Gastroesophageal sphincter (tissue), 4 donors: ENCODE measurements at places on chromosomes 11 and 22.

GRCh38 chr11:4763096-4763495 lies 6.6 kb downstream of the OR51F1 start:
- no peaks in the 10 kb centered on the region for H3K4me1 ChIP-seq
- no peak overlapping the region for H3K27ac ChIP-seq
- no peak for ATAC-seq
- H3K4me3 ChIP-seq = no peak overlapping the region
- H3K27me3 ChIP-seq = no peaks in the 10 kb centered on the region

GRCh38 chr11:128862908-128863660 lies 4.0 kb downstream of the KCNJ1 start:
- no peaks in the 10 kb centered on the region for H3K27me3 ChIP-seq
- H3K4me3 ChIP-seq = no peak overlapping the region
- no peaks in the 10 kb centered on the region for H3K36me3 ChIP-seq
- no peak for ATAC-seq

DNA sequence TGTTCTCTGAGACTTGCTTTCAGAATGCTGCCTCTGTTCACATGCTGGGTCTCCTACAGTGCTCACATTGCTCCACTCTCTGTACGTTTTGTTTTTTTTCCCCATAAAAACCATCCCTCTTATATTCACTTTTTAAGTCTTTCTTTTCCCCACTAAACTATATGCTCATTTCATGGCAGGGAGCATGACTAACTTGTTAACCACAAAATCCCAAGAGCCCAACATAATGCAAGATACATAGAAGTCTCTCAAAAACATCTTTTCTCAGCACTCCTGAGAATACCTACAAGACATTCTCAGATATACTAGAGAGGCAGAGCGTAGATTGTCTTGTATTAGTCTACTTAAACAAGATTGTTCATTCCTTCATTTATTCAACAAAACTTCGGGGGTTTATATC lies 73.3 kb downstream of the FAM76B start:
- H3K27me3 ChIP-seq = no peaks in the 10 kb centered on the region
- ATAC-seq = no peak
- H3K27ac ChIP-seq = no peak overlapping the region
- no peaks in the 10 kb centered on the region for H3K4me1 ChIP-seq
- H3K36me3 ChIP-seq = no peaks in the 10 kb centered on the region

GRCh38 chr11:100876815-100877520 lies 189.9 kb downstream of the ARHGAP42 start:
- H3K4me1 ChIP-seq = peaks cover 12% of the 10 kb centered on the region
- no peak overlapping the region for H3K27ac ChIP-seq
- H3K4me3 ChIP-seq = no peak overlapping the region
- no peaks in the 10 kb centered on the region for H3K27me3 ChIP-seq

DNA sequence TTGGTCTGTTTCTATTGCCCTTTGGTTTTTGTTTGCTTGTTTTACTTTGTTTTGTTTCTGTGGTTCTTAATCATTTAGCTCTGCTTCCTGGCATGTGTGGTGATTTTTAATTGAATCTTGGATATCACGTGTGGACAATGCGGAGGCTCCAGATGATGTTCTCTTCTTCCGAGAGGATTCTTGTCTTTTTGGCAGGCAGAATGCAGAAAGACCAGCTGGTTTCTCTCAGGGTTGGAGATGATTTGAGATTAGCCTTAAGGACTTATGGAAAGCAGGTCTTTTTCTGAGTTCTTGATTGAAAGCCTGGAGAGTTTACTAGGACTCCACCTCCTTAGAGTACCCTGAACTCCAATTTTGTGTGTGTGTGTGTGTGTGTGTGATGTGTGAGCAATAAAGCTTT lies 21.0 kb upstream of the ANO1 start:
- no peak overlapping the region for H3K4me3 ChIP-seq
- ATAC-seq = no peak
- H3K36me3 ChIP-seq = no peaks in the 10 kb centered on the region

- peaks cover 5% of the 10 kb centered on the region for H3K36me3 ChIP-seq
- no peaks in the 10 kb centered on the region for H3K4me1 ChIP-seq
- ATAC-seq = no peak
- no peaks in the 10 kb centered on the region for H3K27me3 ChIP-seq
- no peak overlapping the region for H3K27ac ChIP-seq
Measured at GRCh38 chr11:118227865-118228785, 3.3 kb upstream of the JAML start.

DNA sequence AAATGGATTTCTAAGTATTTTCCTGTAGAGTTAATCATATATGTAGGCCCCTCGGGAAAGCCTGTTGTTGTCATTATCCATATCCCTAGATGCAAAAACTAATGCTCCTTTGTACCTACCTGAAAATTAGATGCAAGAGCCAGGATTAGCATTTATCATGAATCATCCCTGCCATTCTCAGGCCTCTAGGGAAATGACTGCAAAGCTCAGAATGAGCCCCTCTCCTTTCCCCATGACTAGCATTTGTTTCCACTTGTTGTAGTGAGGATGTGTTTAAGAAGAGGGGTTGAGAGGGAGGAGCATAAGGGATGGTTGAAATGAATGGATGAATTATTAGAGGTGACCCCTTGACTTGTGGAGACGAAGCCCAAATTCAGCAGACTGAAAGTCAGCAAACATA lies 537.9 kb downstream of the NTM start:
- peaks cover 55% of the 10 kb centered on the region for H3K27me3 ChIP-seq
- no peak overlapping the region for H3K4me3 ChIP-seq
- no peak for ATAC-seq
- peaks cover 4% of the 10 kb centered on the region for H3K4me1 ChIP-seq
- H3K36me3 ChIP-seq = no peaks in the 10 kb centered on the region
- no peak overlapping the region for H3K27ac ChIP-seq

GRCh38 chr11:69954756-69955155 lies 123.4 kb upstream of the ANO1 start:
- H3K4me3 ChIP-seq = no peak overlapping the region
- no peaks in the 10 kb centered on the region for H3K36me3 ChIP-seq
- H3K27me3 ChIP-seq = peaks cover 63% of the 10 kb centered on the region
- no peak for ATAC-seq
- H3K27ac ChIP-seq = no peak overlapping the region

DNA sequence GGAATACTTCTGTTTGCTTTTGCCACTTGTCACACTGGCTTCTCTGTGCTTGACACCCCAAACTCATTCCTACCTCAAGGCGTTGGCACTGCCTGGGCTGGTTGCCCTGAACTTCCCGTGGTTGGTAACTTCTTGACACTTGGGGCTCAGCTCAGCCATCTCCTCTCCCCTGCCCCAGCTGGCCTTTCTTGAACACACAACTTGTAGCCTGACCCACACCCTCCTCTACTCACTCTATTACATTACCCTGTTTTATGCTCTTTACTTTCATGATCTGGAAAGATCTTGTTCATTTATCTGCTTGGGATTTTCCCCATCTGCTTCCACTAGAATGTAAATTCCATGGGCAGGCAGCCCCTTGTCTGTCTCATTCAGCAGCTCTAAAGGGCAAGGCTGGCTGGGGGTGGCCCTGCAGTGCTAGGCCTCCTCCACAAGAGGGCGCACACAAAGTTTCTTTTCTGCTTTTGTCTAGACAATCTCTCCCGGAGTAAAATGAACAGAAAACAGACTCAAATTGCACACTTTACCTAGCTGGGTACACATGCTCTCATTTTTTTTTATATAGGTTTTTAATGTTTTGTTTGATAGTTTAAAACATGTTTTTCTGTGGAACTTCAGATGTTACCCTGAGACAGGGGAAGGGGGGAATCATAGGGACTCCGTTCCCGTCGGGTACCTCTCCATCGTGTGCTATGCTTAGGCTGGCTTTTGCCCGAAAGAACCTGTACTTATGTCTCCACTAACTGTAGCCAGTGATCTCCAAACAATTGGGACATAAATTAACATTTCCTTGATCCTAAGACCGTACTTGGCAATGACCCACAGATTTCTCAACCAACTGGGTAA lies 16.4 kb upstream of the MRGPRX2 start:
- peaks cover 7% of the 10 kb centered on the region for H3K27me3 ChIP-seq
- no peaks in the 10 kb centered on the region for H3K36me3 ChIP-seq
- H3K4me1 ChIP-seq = no peaks in the 10 kb centered on the region
- H3K4me3 ChIP-seq = no peak overlapping the region
- no peak overlapping the region for H3K27ac ChIP-seq
- ATAC-seq = peak; percentile 51

- no peak for ATAC-seq
- no peaks in the 10 kb centered on the region for H3K36me3 ChIP-seq
Measured at GRCh38 chr22:27629908-27630673, 171.5 kb downstream of the MN1 start.

GRCh38 chr22:28019360-28019759 lies 100.3 kb upstream of the PITPNB start:
- no peaks in the 10 kb centered on the region for H3K4me1 ChIP-seq
- H3K27ac ChIP-seq = no peak overlapping the region
- ATAC-seq = no peak
- H3K4me3 ChIP-seq = no peak overlapping the region
- H3K27me3 ChIP-seq = no peaks in the 10 kb centered on the region

GRCh38 chr22:39171623-39172264 lies 19.3 kb upstream of the CBX7 start:
- peak overlapping the region; percentile 64 for H3K27ac ChIP-seq
- no peak overlapping the region for H3K4me3 ChIP-seq
- no peaks in the 10 kb centered on the region for H3K36me3 ChIP-seq
- H3K27me3 ChIP-seq = no peaks in the 10 kb centered on the region

DNA sequence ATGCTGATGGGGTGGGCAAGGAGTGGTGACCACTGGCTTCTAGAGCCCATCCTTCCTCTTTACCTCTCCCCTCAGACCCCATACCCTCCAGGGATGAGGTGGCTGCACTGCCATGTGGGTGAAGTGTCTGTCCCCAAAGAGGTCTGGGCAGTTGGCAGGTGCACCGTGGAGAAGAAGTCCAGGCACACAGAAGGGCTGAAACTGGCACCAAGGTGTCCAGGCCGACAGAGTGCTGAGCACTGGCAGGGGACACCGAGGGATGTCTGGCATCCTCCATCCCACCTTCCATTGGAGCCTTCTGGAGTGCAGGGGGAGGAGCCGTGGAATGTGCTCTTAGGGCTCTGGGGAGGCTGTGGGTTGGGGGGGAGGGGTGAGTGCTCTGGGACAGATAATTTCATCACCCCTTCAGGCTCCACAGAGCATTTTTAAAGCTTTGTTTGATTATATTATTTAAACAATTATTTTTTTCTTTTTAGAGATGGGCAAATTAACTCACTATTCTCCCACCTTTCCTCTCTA lies 37.9 kb downstream of the PKNOX2 start:
- H3K27me3 ChIP-seq = no peaks in the 10 kb centered on the region
- no peak for ATAC-seq
- no peaks in the 10 kb centered on the region for H3K4me1 ChIP-seq
- no peak overlapping the region for H3K27ac ChIP-seq

- peaks cover 60% of the 10 kb centered on the region for H3K4me1 ChIP-seq
- H3K36me3 ChIP-seq = no peaks in the 10 kb centered on the region
- H3K27me3 ChIP-seq = peaks cover 1% of the 10 kb centered on the region
- H3K27ac ChIP-seq = peak overlapping the region; percentile 92
- no peak for ATAC-seq
Measured at GRCh38 chr22:46545086-46545792, 7.8 kb upstream of the CELSR1 start.

DNA sequence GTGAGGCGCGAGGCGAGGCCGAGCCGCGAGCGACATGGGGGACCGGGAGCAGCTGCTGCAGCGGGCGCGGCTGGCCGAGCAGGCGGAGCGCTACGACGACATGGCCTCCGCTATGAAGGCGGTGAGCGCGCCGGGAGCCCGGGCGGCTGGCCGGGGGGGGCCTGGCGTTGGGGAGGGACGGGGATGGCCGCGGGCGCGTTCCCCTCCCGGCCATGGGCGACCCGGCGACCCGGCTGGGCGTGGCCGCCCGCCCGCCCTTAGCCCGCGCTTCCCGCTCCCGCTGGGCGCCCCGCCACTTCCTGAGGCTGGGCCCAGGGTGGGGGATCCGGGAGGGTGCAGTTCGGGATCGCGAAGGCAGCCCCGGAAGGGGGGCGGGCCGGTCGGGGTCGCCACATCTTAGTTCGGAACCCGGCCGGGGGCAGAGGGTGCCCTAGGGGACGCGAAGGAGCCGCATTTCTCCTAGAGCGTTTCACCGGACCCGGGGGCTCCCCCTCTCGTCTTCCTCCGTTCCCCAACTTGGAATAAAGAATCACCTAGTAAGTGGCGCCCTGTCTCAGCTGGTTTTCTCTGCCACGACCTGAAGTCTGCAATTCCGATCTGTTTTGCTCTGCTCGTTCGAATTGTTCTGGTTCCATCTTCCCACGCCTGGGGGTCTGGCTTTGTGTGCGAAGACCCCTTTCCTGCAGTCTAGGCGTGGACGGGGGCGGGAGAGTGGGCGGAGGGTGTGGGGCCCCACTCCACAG lies 536 bp downstream of the YWHAH start:
- ATAC-seq = peak; percentile 40
- no peaks in the 10 kb centered on the region for H3K27me3 ChIP-seq
- peak overlapping the region; percentile 82 for H3K27ac ChIP-seq
- no peaks in the 10 kb centered on the region for H3K36me3 ChIP-seq
- H3K4me1 ChIP-seq = peaks cover 47% of the 10 kb centered on the region

GRCh38 chr11:119681361-119681910 lies 47.6 kb downstream of the NECTIN1 start:
- no peak overlapping the region for H3K4me3 ChIP-seq
- no peaks in the 10 kb centered on the region for H3K27me3 ChIP-seq
- H3K36me3 ChIP-seq = peaks cover 21% of the 10 kb centered on the region
- no peak overlapping the region for H3K27ac ChIP-seq
- H3K4me1 ChIP-seq = no peaks in the 10 kb centered on the region

GRCh38 chr11:103499710-103500340 lies 390.6 kb downstream of the DYNC2H1 start:
- H3K36me3 ChIP-seq = no peaks in the 10 kb centered on the region
- H3K4me3 ChIP-seq = no peak overlapping the region
- no peak for ATAC-seq
- H3K27me3 ChIP-seq = no peaks in the 10 kb centered on the region
- H3K4me1 ChIP-seq = no peaks in the 10 kb centered on the region

GRCh38 chr11:100602716-100603115 lies 84.4 kb upstream of the ARHGAP42 start:
- H3K4me3 ChIP-seq = no peak overlapping the region
- H3K36me3 ChIP-seq = no peaks in the 10 kb centered on the region
- no peak overlapping the region for H3K27ac ChIP-seq
- H3K27me3 ChIP-seq = no peaks in the 10 kb centered on the region
- peak; percentile 70 for ATAC-seq

- no peaks in the 10 kb centered on the region for H3K36me3 ChIP-seq
- H3K27me3 ChIP-seq = peaks cover 75% of the 10 kb centered on the region
- peaks cover 6% of the 10 kb centered on the region for H3K4me1 ChIP-seq
- no peak overlapping the region for H3K27ac ChIP-seq
- ATAC-seq = no peak
Measured at GRCh38 chr11:116505298-116506262, 267.2 kb downstream of the BUD13 start.

DNA sequence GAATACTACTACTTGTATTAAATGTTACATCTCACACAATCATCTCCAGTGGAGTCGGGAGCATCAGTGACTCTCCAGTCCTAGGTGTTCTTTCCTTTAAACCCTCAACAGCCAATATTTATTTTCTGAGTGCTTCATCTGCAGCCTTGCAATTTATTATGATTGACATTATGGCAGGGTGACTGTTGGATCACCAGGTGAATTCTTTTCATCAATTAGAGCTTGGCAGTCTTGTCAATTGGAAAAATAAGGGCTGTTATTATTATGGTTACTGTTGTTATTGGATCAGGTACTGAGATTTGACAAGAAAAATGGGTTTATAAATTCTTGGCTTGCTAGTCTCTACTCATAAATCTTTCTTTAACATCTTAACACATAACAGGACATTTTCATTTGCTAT lies 27.5 kb upstream of the HTATIP2 start:
- H3K4me1 ChIP-seq = no peaks in the 10 kb centered on the region
- H3K27me3 ChIP-seq = peaks cover 23% of the 10 kb centered on the region
- H3K4me3 ChIP-seq = no peak overlapping the region
- H3K27ac ChIP-seq = no peak overlapping the region

GRCh38 chr11:15114501-15115475 lies at the start of gene INSC:
TSS of gene INSC (plus strand) at chr11:15114923. CDS start at chr11:15149175, 34,252 bp downstream.
- no peaks in the 10 kb centered on the region for H3K36me3 ChIP-seq
- ATAC-seq = no peak
- H3K4me1 ChIP-seq = peaks cover 19% of the 10 kb centered on the region
- no peak within 1 kb of the TSS for H3K4me3 ChIP-seq
